ENCODE measurements at places on chromosomes 1 and 21.
A peak's percentile ranks its signal among the peaks of the same experiment; 100 is the strongest.

DNA sequence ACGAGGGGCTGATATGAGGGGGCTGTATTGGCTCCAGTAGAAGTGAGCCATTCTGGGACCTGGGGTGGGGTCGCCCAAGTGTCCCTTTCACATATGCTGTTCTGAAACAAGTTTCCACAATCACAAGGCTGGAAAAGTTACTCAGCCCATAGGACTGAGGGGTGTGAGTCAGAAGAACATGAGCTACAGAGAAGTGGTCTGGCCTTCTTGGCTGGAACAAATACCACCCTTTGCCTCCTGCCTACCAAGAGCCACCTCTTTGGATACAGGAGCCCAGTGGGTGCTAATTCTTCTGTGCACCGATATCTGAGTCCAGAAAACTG, 42.4 kb downstream of the MEF2D start:
- DNase-seq: peak; percentile 39

DNA sequence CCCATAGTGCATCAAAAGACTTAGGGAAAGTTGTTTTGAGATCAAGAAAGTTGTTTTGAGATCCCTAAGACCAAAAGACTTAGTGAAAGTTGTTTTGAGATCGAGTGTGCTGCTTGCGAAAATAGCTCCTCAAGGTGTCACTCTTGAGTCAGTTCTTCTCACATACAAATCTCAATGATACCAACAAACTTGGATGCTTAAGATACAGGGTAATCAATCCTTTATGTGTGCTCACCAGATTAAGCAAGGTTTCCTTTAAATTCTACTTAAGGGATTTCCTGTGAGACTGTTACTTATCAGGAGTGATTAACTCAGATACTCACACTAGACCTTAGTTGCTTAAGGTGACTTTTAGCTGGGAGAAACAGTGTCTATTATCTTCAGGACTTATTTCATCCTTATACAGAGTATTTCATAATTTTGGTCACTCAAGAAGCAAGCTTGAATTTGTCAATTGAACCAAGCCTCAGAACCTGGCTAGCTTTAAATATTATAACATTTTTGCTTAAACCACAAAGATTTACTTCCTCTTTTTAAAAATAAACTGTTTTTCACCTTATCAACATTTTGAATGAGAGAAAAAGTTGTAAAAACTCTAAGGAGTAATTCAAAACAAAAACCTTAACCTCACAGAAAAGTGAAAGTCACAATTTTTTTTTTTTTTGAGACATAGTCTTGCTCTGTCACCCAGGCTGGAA, 8.0 kb upstream of the RLF start:
- peak; percentile 48 for DNase-seq

- DNase-seq: no peak
Measured at GRCh38 chr1:167631386-167631935, 1.4 kb downstream of the RCSD1 start.

DNA sequence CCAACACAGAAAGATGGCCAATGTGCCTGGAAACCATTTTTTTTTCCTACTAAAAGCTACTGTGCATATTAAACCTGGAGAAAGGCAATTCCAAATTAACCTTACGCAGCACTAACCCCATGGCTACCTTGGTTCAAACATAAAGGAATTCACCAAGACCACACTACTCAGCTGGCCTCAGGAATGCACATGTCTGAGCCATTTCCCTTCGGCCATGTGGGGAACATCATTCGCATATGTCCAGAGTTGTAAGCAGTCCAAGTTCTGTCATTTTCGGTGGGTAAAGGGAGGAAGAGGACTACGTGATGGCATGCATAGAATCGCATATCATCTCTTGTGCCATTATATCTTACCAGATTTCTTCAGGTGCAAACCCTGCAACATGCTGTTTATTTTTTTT, 175.4 kb downstream of the NTMT2 start:
- DNase-seq: peak; percentile 59

GRCh38 chr21:17793246-17794123, 25.7 kb downstream of the C21orf91 start:
- DNase-seq: peak; percentile 33

- DNase-seq: peak; percentile 54
Measured at GRCh38 chr1:39896909-39897685, 4.6 kb downstream of the MYCL start.

DNA sequence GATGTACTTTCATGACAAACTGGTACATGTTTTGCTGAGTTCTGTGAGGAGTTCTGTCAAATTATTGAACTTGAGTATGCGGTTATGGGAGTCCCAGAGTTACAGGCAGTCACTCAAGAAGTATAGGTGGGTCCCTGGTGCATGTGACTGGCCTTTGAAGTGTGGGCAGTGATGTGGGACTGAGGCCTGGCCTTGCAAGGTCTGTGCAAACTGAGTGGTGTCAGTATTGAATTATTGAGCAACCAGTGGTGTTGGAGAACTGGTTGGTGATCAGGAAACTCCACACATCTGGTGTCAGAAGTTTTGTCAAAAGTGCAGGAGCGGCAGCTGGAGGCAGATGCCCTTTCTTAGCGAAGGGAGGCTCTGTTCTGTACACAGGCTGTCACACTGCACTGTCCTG, 5.2 kb downstream of the ZNF678 start:
- no peak for DNase-seq

- peak; percentile 91 for DNase-seq
Measured at GRCh38 chr1:12618965-12619791, 1.2 kb upstream of the DHRS3 start.

- peak; percentile 84 for DNase-seq
Measured at GRCh38 chr1:201170533-201171062, 16.3 kb upstream of the TMEM9 start.

- no peak for DNase-seq
Measured at GRCh38 chr1:24857507-24858133, 72.5 kb downstream of the RUNX3 start.

DNA sequence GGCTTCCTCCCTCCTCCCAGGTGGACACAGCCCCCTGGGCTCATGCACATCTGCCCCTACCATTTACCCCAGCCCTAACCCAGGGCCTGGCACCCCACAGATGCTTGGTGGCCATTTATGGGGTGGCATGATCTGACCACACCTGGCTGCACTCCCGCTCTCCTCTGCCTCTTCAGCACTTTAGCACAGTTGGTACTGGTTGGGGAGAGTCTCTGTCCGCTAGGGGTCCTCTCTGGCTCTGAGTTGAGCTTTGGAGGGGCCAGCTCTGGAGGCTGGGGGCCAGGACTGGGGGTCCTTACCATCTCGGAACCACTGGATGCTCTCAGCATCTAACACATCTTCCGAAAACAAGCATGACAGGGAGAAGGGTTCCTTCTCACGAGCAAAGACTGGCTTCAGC, 17.4 kb downstream of the MYOM3 start:
- no peak for DNase-seq

DNA sequence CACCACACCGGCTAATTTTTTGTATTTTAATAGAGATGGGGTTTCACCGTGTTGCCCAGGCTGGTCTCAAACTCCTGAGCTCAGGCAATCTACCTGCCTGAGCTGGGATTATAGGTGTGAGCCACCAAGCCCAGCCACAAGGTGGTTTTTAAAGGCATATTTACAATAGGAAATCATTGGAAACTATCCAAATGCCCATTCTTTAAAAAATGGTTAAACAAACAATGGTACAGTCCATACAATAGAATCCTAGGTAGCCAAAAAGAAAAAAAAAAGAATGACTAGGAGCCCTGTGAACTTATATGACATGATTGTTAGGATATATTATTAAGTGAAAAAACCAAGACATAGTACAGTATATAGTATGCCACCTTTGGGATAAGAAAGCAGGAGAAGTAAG, 5.3 kb downstream of the ATP2B4 start:
- DNase-seq: no peak

DNA sequence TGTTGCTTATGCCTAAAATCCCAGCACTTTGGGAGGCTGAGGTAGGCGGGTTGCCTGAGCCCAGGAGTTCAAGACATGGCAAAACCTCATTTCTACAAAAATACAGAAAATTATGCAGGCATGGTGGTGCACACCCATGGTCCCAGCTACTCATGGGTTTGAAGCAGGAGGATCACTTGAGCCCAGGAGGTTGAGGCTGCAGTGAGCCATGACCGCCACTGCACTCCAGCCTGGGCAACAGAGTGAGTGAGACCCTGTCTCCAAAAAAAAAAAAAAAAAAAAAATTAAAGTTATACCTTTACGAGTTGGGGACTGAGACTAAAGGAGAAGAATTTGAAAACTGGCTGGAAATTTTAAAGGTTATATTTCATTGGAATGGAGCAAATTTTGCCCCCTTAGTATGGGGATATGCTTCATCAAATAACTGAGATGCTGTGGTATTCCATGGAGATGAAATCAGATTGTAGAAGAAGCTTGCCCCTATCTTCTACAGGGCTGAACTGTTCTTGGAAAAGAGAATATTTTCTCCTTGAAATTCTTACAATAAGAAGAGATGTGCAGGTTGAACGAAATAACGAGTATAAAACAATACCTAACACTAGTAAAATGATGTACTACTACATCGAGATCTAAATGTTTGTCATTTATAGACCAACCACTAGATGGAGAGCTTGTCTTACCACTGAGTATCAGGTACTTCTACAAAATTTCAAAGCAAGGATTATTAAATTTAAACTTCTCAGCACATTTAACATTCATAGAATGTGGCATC, 34.9 kb upstream of the SCYL3 start:
- DNase-seq: peak; percentile 60

DNA sequence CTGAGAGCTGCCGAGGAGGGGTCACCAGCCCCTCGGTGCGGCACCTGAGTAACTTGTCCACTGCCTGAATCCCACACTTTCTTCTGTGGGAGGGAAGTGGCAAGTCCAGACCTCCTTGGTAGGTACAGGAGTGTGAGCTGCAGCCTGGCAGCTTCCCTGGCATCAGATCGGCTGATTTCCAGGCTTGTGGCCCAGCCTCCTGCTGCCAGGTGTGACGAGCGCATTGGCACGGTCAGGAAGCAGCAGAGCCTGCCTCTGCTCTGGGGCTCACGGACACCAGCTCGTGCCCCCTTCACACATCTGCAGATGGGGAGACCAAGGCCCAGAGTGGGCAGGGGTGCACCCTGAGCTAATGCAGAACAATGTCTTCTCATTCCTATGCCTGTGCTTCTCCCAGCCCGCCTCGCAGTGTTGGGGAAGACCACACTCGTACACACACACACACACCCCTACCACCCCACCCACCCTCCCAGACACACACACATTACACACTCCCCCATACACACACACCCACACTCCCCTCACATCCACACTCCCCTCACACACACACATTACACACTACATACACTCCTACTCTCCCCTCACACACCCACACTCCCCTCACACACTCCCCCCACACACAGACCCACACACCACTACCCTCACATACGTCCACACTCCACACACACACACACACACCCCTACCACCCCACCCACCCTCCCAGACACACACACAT, 33.1 kb upstream of the SELENON start:
- DNase-seq: no peak

DNA sequence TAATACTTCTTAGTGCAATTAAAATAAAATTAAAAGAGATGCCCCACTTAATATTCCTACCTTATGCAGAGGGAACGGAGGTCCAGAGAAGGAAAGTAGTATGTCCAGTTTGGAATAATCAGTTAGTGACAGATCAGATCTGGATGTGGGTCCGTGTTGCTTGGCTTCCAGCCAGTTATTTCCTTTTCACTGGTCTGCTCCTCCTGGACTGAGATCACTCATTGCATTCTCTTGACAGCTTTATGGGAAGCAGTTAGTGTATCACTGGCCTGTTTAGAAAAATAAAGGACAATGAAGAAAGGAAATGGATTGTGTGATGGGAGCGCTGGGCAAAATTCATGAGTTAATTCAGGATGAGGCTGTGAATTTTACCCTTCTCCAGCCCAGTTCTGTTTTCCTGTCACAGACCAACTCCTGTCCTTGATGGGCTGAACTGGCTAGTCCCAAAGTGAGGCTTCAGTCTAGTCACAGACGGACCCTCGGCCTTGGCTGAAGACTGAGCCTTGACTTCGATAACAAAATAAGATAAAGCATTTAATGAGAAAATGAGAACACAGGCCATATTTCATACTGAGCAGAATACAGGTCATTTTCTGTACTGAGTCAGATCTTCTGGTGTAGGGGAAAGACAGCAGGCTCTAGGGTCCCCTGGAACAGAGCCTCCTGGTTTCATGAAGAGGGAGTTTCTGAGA, 85.2 kb upstream of the TRABD2B start:
- no peak for DNase-seq

DNA sequence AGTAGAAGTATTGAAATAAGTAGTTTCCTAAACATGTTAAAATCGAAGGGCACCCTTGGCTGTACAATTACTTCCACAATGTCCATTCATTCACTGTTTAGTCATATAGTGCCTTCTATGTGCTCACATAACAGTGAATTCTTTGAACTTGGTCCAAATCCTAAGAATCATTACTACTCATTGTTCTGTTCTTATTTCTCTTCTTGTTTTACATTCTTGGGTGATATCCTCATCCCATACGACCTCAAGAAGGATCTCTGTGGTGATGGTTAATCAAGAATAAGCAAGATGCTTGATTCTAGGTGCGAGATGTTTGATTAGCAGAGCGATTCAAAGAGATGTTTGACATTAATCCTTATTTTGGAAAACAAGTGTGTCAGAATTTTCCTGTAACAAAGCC, 667.4 kb upstream of the ZP4 start:
- peak; percentile 73 for DNase-seq

GRCh38 chr21:32705139-32705538, 22.7 kb downstream of the SYNJ1 start:
- DNase-seq: peak; percentile 63

- DNase-seq: peak; percentile 28
Measured at GRCh38 chr1:224253721-224254120, 70.7 kb downstream of the DEGS1 start.

DNA sequence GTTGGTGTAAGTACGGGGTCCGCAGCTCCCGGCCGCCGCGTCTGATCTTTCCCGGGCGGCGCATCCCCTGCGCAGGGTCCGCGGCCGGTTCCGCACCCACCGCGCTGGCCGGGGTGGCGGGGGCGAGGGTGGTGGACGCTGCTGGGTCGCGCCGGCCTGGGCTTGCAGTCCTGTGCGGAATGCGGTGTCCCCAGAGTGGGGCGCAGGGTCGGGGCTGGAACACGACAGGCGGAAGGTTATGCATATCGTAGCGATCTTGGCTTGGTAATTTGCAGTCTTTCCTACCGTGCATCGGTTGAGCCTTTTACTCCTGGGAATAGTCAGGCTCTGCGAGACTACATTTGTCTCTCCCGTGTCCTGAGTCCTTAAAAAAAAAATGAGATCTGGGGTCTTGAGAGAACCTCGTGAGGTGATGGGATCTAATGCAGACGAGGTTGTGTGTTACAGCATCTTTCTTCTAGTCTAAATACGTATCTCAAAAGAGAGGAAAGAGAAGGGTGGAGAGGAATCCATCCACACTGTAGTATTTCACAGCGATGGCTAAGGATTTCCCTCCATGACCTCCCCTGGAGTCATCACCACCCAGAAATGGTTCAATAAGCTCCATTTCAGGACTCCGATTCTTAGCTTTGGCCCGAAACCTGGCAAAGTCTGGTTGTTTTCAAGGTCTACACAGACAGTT, 572 bp downstream of the ATP1B1 start:
- DNase-seq: peak; percentile 45

GRCh38 chr21:44552681-44553080, 1.4 kb upstream of the KRTAP10-2 start:
- no peak for DNase-seq

Data from fibroblast of skin of right quadriceps (primary cell).